Cardiac muscle cell (in vitro differentiated cells and primary cell): ENCODE measurements at places on chromosomes 7 and 10.
A peak's percentile ranks its signal among the peaks of the same experiment; 100 is the strongest.

GRCh38 chr10:74706966-74707365 is 119.4 kb upstream of the KAT6B start:
- no peak for DNase-seq

- DNase-seq, result no peak
Observed at GRCh38 chr10:114313139-114313538, 74.1 kb downstream of the VWA2 start.

- no peak for DNase-seq
Observed at GRCh38 chr7:64874562-64875250, 28.4 kb upstream of the ZNF273 start.

DNA sequence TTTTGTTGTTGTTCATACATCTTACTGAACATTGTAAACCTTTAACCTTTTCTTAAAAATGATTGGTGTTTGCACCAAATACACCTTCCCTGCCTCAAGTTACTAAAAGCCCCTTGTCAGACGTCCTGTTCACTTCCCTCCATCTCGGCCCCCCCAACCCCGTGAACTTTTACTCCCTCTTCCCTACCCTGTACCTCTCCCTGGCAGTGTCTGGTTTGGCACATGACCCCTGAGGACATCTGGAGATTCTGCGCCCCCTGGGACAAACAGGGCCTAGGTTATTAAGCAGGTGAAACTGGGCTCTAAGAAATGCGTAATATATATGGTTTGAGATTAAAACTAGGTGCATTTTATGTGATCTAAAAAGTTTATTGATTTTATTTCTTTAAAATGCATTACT is 1.4 kb downstream of the PPP2R2D start:
- DNase-seq, result no peak

DNA sequence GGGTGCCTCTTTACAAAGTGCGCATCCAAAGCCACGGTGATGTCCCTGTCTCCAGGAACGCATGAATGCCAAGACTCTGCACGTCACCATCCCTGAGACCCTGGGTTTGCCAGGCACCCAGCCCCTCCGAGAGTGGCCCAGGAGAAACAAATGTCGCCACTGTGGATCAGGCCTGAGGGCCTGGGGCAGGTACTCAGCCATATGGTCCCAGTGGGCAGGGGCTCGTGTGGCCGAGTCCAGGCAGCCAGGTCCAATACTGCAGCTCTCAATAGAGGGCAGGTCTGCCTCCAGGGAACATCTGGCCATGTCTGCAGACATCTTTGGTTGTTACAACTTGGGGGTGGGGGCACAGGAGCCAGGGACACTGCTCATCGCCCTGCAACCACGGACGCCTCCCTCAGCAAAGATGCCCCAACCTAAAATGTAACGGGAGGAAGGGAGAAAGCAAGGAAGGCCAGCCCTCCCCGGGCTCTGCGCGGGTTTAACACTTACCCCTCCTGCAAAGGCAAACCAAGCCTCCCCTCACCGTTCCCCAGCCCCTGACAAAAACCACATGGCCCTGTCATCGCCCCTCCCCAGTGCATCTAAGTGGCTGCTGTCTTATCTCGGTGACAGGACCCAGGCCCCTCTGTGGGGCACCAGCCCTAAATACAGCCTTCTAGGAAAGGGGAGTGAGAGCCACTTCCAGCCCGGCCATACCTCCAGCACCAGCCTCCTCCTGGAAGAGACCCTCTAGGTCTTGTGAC is 10.3 kb upstream of the PAPOLB start:
- peak; percentile 34 for DNase-seq

GRCh38 chr10:95661818-95662217 is 5.3 kb upstream of the ALDH18A1 start:
- no peak for DNase-seq

DNA sequence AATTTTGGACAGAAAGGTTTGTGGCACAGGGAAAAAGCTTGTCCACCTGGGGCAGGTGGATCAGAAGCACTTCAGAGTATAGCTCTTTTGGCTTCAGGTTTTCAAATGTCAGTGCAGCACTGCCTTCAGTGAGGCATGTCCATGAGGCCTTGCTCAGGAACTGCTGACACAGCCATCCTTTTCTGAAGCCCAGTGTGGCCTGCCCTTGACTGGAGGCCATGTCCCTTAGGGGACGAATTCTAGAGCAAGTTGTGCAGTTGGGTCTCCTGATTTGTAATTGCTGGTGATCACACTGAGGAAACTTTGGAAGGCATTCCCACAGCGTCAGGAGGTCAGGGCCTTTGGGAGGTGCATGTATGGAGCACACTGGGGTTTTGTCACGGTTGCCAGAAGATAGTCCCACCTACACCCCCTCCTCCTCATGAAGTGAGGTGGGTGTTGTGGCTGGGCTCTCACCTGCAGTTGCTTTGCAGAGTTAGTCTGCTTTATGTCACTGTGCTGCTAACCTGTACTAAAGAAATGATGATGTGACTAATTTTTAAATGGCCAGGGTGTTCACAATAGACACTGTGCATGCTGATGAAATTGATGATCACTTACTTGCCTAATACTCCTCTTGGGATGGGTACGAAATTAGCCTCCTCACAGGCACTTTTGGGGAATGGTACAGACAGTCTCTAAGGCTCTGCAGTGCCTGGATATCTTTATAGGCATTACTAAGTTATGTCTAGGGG is 41.7 kb downstream of the OGDH start:
- no peak for DNase-seq

GRCh38 chr10:125881192-125881591 is at the start of gene DHX32:
Gene DHX32, minus strand, starts transcription at chr10:125881292. Its CDS starts 468 bp downstream, at chr10:125880824.
- peak; percentile 50 for DNase-seq

DNA sequence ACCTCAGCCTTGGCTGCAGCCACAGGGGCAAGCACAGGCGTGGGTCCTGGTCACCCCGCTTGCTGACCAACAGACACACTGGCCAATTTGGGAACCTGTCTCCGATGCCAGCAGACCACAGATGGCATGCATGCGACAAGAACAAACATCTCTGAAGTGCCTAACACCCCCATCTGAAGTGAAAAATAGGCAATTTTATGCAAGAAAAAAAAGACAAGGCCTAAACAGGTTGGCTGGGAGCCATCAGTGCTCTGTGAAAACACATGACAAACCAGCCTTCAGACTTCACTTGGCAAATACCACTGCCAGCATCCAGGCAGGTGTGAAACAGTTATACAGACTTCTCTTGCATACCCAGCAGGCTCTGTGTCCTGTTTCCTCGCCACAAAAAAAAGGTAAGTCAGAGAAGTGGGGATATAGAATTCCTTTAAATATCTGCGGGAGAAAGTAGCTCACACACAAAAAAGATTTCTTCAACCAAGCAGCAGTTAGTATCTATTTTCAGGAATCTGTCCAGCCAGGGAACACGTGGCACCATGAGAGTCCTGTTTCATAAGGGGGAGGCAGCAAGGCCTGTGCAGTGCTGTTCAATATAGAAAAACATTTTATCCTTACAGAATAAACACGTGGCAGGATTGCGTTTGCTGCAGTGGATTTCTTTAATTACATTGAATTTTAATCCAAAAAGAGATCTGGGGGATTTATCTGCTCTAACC is 293.4 kb upstream of the MKLN1 start:
- DNase-seq, result no peak

DNA sequence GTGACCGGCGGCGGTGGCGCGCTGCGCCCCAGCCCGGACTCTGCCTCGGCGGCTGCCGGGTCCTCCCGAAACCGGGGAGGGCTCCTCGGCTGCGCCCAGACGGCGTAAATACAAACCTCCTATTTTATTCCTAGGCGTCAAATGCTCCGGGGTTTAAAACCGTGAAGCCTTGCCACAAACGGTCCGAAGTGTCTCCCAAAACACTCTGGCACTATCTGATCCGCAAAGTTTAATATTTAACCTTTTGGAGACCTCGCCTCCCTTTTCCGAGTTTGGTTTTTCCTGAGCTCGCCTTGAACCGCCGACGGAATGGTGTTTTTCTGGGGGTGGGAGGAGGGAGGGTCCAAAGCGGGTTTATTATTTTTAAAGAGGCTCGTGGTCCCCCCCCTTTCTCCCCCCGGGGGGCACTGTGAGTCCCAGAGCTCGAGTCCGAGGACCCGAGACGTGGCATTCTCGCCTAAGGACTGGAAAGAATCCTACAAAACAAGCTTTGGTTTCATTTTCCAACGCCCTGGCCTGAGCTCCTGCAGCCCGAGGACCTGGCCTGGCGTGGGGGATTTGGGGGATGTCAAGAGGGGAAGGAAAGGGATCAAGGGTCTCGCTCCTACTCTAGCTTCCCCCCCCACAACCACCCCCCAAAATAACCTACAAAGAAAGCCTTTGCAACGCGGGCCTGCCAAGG is 1.8 kb downstream of the TNRC18 start:
- peak; percentile 61 for DNase-seq

DNA sequence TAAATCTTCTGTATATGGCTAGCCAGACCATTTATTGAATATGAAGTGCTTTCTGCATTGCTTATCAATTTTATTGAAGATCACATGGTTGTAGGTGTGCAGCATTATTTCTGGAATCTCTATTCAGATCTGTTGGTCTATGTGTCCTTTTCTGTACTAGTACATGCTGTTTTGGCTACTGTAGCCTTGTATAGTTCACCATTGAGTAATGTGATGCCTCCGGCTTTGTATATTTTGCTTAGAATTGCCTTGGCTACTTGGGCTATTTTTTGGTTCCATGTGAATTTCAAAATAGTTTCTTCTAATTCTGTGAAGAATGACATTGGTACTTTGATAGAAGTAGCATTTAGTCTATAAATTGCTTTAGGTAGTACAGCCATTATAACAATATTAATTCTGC is 1187.2 kb downstream of the XPNPEP1 start:
- no peak for DNase-seq

GRCh38 chr7:145151676-145152075 is 315.8 kb upstream of the TPK1 start:
- DNase-seq, result no peak

- DNase-seq, result peak; percentile 79
Observed at GRCh38 chr10:79445977-79446757, 743 bp upstream of the ZCCHC24 start.

DNA sequence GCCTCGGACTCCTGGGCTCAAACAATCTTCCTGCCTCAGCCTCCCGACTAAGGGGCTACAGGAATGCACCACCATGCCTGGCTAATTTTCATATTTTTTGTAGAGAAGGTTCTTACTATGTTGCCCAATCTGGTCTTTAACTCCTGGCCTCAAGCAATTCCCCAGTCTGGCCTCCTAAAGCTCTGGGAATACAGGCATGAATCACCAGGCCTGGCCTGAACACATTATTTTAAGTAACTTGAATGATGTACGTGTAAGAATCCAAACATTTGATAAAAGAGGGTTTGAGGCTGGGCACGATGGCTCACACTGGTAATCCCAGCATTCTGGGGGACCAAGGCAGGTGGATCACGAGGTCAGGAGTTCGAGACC is 13.0 kb upstream of the BAMBI start:
- DNase-seq, result no peak

DNA sequence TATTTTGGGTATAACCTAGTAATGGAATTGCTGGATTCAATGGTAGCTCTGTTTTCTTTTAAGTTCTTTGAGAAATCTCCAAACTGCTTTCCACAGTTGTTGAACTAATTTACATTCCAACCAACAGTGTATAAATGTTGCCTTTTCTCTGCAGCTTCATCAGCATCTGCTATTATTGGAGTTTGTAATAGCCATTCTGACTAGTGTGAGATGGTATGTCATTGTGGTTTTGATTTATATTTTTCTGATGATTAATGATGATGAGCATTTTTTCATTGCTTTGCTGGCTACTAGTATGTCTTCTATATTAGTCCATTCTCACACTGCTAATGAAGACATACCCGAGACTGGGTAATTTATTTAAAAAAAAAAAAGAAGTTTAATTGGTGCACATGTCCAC is 248.6 kb upstream of the MAGI2 start:
- DNase-seq, result no peak

DNA sequence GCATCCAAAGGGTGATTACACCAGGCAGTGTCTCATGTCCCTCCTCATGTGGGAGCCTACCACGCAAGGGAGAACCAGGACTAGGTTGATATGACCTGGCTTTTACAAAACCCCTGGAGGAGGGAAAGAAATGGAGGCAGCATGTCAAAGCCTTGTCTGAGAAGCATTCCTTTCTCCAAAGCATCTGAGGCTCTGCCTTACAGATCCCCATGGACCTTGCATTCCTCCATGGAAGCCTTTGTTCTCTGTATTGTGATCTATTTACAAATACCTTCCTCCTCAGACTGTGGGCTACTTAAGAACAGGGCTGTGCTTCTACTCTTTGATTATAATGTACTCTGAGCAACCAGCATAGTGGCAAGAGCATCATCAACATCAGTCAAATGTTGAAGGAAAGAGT is 197.0 kb downstream of the PLXNA4 start:
- DNase-seq, result no peak

GRCh38 chr7:130956417-130957136 is 222.6 kb upstream of the KLF14 start:
- no peak for DNase-seq

DNA sequence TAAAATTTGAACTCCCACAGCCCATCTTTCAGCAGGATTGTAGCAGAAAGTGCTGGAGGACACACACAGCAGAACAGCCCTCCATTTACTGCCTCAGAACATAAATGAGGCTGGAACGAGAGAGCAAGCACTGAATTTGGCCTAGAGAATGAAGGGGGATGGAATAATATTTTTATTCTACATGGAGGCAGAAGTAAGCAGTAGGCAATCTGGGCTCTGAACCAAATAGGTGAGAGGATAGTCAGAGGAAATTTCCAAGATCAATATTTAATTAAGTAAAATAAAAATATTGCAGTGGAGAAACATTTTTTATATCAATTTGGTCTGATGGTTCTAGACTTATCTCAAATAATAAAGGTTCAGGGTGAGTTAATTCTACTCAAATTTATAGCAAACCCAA is 29.2 kb upstream of the TSPAN13 start:
- no peak for DNase-seq

DNA sequence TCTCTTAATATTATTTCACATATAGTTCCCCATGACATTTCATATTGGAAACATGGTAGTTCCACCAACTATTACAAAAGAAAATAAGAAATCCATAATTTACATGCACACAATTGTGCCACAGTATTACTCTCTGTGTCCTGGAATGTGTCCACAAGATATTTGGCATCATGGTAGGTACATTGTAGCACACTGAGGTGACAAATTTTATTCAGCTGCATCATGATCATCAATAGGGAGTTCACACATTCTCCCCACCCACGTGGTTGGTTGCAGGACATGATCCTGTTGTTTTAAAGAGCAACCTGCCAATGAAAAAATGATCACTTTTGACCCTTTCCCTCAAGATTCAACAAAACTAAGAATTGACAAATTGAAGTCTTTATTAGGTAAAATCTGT is 67.1 kb upstream of the HECTD2 start:
- no peak for DNase-seq

DNA sequence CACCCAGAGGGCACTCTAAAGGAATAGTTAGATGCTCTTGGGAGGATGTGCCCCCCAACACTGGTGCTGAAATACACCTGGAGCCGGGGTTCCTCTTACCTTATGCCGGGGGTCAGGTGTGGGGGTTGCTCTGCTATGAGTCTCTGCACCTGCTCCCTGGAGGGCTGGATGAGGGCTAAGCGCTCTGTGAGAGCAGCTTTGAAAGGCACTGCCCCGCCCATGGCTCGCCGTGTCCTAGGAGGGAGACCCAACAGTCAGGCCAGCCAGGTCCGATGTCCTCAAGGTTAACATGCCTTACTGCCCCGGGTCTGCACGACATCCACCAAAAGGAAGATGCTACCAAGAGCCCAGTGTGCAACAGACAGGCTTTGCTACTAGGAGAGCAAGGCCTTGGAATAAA is 31.7 kb downstream of the PSPH start:
- no peak for DNase-seq

- peak; percentile 95 for DNase-seq
Observed at GRCh38 chr7:81298951-81299666, 380.3 kb upstream of the SEMA3C start.
